ENCODE measurements at places on chromosomes 4 and X. TPM values are rescaled to one million over a fixed set of nuclear protein-coding genes. Genes with fewer than 3 reads are reported as not detected.
A peak's percentile ranks its signal among the peaks of the same experiment; 100 is the strongest.

Gene GPM6B
- total RNA-seq = 0.20 TPM

Gene PRR32
- not detected for total RNA-seq

Gene GIMD1
- not detected for total RNA-seq

Gene FGFBP2
- not detected for total RNA-seq

Gene PLXNB3
- 1.7 TPM for total RNA-seq

DNA sequence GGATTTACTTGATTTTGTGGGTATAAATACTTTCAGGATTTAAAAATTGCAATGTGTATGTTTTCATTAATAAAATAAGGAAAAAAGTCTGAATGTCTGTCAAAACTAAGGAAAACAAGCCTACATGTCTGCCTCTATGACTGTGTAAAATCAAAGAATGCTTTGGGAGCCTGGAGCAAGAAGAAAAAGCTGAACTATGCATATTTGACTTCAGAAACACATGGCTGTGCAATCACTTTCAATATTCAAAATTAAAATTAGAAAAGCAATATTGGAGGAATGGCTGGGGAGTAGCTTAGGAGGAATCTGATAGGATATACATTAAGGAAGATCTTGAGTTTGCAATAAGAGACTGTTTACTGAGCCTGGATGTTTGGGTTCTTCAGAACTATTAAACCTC lies 147.1 kb downstream of the ADAM29 start:
- DNase-seq = no peak

GRCh38 chr4:40520533-40520932 lies 109.1 kb downstream of the RBM47 start:
- no peak for DNase-seq

- no peak for DNase-seq
Measured at GRCh38 chr4:16155528-16156169, 70.6 kb downstream of the TAPT1 start.

- DNase-seq = no peak
Measured at GRCh38 chr4:8410641-8411271, 29.8 kb downstream of the ACOX3 start.

DNA sequence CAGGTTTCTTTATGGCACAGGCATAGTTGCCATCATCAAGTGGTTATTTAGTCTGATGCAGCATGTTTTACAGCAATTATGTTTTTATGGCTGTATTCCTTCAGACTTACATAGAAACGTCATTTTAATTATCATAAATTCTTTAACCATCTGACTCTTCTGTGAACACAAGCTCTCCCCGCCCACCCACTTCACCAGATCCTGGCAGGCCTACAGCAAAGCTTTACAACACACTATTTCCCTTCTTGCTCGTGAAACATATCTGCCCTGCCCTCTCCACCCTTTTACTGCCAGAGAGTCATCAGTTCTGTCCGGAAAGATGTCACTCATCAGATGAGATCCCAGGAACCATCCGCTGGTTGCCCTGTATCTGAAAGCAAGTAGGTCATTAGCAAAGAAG lies 120.5 kb downstream of the HS6ST2 start:
- no peak for DNase-seq

DNA sequence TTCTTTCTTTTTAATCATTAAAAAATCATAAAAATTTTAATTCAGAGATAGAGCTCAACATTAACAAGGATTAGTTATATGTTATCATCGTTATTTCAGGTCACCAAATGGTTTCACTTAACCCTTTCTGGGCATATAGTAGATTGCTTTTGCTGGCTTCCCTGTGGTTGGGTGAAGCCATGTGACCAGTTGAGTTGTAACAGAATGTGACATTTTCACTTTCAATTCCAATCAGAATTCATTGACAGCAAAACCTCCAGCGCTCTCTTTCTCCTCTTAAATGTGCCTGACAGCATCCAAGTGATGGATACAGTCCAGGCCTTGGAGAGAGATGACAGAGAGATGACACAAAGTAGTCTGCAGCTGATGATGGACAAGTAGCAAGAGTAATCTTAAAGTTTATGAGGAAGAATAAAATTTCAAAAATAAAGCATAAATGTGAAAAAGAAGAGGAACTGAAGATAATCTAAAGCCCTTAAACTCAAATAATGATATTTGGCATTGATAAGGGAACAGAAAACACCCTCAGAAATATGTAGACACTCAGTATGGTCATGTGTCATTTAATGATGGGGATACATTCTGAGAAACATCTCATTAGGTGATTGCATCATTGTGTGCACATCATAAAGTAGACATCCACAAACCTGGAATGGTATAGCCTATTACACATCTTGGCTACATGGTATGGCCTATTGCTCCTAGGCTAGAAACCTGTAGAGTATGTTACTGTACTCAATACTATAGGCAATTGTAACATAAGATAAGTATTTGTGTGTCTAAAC lies 92.3 kb upstream of the QRFPR start:
- no peak for DNase-seq

DNA sequence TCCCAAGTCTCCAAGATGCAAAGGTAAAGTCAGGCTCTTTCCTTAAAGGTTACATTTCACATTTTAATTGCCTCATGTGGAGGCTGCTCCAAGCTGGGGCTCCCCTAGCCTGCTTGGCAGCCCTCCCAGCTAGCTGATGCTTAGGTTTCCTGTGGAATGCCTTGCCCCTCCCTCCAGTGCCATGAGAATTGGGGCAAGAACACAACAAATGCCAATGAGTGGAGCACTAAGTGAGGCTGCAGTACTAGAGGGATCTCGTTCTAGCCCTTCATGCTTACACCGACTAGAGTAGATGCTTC lies 597.7 kb downstream of the MID1IP1 start:
- no peak for DNase-seq

- DNase-seq = no peak
Measured at GRCh38 chr4:55178226-55179005, 53.0 kb upstream of the KDR start.

- no peak for DNase-seq
Measured at GRCh38 chr4:183841001-183841400, 64.1 kb upstream of the STOX2 start.

DNA sequence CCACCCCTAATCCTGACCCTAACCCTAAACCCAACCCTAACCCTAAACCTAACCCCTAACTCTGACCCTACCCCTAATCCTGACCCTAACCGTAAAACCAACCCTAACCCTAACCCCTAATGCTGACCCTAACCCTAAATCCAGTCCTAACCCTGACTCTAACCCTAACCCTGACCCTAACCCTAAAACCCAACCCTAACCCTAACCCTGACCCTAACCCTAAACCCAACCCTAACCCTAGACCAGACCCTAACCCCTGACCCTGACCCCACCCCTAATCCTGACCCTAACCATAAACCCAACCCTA lies 708 bp upstream of the PCGF3 start:
- DNase-seq = no peak

- DNase-seq = no peak
Measured at GRCh38 chr4:22077571-22077970, 129.0 kb upstream of the KCNIP4 start.

- DNase-seq = no peak
Measured at GRCh38 chr4:155962767-155963166, 9.1 kb upstream of the CTSO start.

DNA sequence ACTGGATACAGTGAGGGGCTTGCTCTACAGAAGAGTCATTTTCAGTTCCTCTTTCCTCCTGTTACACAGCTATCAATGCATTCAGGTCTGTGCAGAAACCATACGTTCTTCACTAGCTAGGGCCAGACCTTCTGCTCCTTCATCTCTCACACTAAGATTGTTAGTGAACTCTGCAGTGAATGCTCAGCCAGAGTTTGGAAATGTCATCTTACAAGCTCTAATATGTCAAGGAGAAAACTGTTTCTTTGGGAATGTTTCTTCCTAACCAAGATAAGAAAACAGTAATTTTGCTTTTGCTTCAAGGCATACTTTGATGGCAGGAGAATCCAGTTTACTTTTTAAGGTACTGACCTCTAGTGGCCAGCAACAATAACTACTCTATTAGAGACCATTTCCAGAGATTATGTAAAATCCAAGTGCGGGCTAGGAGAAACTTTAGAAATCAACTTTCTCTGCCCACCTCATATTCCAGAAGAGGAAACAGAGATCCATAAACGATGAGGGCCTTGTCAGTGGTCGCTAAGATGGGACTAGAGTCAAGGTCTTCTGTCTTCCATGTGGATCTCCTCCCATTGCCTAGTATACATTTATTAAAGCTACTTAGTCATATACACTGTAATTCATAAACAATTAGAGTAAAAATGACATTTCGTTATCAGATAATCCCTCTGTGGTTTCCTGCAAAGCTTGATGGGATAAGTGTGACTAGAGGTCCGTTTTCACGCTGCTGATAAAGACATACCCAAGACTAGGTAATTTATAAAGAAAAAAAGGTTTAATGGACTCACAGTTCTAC lies 12.1 kb upstream of the CC2D2A start:
- DNase-seq = no peak

DNA sequence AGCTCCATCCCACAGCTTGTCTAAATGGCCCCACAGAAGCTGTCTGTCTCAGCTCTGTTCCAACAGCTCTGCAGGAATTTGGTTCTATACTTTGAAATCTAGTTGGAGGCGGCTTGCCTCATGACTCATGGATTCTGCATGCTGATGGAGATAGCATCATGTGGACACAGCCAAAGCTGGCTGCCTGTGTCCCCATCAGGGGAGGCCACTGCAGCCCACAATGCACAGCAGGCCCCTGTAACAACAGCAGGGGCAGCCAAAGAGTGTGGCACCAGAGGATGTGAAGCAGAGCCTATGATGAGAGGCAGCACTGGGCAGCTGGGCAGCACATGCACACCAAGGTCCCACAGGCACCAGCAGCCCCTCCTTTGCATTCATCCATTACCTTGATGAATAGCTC lies 67.2 kb downstream of the DCAF12L1 start:
- DNase-seq = no peak

DNA sequence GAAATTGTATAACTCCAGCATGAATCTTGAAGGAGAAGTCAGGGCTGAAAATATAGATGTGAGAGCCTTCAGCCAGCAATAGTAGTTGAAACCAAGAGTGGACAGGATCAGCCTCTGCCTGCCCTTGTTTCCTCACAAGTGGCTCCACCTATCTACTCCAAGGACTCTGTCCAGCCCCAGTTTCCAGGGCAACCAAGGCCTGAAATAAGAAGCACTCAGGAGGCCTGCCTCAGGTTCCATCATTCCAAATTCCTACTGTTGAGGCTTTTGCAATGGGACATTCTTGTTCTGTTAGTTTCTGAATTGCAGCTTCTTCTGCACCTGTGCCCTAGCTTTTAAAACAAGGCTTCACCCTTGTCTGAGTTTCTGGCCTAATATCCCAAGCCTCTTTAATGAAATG lies 41.6 kb downstream of the TRPC5OS start:
- no peak for DNase-seq

DNA sequence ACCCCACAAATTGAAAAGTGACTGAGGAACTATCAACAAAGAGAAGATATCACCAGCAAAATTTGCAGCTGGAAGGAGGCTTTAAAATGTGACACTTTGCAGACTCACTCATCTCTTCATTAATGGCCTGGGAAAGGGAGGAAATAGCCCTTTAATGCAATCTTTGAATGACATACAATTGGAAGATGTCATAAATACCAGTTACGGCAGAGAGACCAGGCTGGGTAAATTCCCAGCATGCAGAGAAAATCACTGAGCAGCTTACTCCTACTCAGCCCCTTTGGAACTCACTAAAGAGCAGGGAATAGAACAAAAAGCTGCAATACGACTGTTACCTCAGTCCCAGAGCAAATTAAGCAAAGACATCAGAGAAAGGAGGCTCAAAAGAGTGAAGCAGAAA lies 238.9 kb downstream of the HS3ST1 start:
- DNase-seq = no peak

DNA sequence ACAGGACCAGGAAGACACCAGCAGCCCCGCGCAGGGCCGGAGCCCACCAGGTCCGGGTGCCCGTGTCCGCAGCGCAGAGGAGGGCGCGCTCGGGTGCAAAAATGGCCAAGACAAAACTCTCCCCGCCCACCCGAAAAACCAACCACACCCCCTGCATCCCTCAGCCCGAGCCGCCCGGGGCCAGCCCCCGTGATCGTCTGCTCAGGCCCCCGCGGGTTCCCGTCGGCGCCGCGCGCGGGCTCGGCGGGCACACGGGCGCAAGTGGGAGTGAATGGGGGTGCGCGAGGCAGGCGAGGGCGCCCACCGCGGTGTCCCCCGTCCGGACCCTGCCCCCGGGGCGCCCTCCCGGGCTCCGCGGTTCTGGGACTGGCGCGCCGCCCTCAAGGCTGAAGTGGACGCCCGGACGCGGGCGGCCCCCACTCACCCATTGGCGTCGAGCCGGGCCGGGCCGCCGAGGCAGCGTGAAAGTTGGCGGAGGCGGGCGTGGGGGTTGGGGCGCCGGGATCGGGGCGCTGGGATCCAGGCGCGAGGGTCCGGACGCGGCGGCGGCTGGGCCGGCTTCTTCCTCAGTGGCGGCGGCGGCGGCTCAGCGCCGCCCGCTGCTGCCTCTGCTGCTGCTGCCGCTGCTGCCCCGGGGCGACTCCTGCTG lies 393 bp downstream of the SH3KBP1 start:
- peak; percentile 58 for DNase-seq

GRCh38 chr4:8544741-8545438 lies 35.3 kb upstream of the GPR78 start:
- DNase-seq = no peak

DNA sequence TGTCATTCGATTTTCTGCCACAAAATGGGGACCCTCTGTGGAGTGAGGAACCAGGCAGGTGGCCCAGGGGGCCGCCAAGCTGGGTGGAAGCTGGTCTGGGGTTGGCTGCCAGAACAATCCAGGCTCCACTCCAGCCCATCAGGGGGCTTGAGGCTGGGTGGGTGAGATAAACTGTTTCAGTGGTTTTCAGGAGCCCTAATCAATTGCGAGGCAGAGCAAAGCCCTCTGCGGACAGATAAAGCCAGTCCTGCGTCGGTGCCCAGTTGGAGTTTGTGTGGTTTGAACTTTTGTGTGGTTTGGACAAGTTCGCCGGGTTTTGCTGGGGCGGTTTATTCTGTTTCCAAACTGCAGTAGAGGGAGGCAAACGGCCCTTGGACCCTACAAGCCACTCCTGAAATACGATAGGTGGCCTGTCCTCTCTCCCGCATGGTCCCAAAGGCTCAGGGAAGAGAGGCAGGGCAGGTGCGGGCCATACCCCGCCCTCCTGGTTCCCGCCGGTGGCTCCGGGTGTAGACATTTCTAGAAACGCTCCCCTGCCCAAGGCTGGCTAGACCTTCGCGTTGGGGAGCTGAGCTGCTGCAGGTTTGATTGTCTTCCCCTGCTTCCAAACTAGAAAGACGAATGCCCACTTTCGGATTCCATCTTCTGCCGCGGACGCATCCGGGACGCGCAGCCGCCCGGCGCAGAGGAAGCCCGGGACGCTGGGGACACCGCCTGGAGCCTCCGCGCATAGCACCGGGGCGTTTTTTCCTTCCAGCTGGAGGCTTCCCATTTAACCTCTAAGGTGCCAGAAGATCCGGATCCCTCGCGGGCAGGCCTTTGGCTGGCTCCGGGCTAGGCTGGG lies 169.0 kb upstream of the BCOR start:
- peak; percentile 77 for DNase-seq

GRCh38 chr4:13704035-13704434 lies 76.5 kb upstream of the BOD1L1 start:
- DNase-seq = no peak

GRCh38 chr4:125191232-125191631 lies 123.5 kb upstream of the FAT4 start:
- no peak for DNase-seq
